Natural killer cell treated with Interleukin-12 subunit alpha and Interleukin-12 subunit beta and Interleukin-15 and Interleukin-18, amount 100 ng/mL, for 72 hours (primary cell): ENCODE measurements at places on chromosomes 11 and 22. TPM values are rescaled to one million over a fixed set of nuclear protein-coding genes. Genes with fewer than 3 reads are reported as not detected.

GRCh38 chr11:16946477-16947282 lies 67.5 kb downstream of the PLEKHA7 start:
- H3K27ac ChIP-seq, result no peak overlapping the region
- H3K4me1 ChIP-seq, result no peaks in the 10 kb centered on the region
- no peaks in the 10 kb centered on the region for H3K36me3 ChIP-seq
- DNase-seq, result no peak
- no peaks in the 10 kb centered on the region for H3K27me3 ChIP-seq

- peaks cover 9% of the 10 kb centered on the region for H3K4me1 ChIP-seq
- H3K27me3 ChIP-seq, result peaks cover 15% of the 10 kb centered on the region
- no peak overlapping the region for H3K4me3 ChIP-seq
Observed at GRCh38 chr11:75244052-75244814, 3.7 kb downstream of the TPBGL start.

The DDI1 gene
- total RNA-seq, result not detected

DNA sequence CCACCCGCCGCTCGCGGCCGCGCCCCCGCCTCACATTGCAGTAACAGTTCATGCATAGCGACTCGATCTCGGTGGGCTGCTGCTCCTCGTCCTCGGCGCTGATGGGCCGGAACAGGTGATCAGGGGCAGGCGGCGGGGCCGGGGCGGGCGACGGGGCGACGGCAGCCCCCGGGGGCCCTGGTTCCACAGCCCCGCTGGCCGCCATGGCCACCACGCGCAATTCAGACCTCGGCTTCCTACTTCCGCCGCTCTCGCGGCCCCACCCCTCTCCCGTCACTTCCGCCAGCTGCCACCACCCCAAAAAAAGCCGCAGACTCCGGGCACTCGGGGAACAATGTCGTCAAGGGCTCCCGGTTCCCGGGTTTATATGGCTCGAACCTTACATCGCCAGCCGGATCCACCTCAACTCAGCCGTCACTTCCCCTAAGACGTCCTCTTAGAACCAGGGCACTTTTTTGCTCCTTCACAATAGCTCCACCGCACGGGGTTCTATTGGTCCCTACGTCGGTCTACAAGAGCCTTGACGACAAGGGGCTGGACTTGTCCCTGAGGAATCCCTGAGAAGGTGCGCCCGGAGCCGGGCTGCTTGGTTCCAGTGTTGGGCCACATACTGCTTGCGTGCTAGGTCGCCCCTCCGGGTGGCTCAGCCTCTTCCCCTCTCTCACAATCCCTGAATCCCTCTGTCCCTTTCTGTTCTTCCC lies at the start of gene ZPR1:
Gene ZPR1 (minus strand): TSS at position 238 of the 701 bp plus-strand sequence. CDS start 33 bp downstream, at position 205.
- H3K27me3 ChIP-seq, result no peaks in the 10 kb centered on the region
- peak within 1 kb of the TSS; percentile 92 for H3K4me3 ChIP-seq
- peaks cover 39% of the 10 kb centered on the region for H3K36me3 ChIP-seq

DNA sequence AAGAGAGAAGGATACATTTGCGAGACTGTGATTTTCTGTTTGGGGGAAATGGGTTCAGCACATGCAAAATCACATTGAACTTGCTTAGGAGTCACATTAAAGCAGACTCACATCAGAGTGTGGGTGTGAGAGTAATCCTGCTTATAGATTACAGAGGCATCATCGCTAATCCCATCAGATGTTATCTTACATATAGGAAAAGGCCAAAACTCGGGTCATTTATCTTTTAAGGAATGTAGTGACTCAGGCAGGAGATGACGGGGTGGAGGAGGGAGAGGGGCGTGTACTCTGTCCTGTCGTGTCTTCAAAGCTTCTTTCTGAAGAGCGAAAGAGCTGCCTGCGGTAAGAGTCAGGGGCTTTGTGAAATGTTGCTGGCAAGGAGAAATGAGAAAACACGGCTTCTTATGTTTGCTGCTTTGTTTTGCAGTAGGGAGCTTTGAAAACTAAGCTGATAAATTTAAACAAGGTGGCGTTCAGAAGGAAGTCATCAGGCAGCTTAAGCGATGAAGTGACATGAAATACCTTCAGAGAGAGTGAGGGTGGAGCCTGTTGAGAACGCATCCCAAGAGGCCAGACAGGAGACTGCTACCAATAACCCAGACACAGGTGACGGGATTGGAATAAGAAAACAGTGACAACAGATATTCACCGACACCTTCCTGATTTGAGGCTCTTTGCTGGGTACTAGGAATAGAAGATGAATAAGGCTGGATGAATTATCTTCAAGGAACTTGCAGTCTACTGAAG lies 2.2 kb upstream of the C11orf16 start:
- no peaks in the 10 kb centered on the region for H3K36me3 ChIP-seq
- H3K4me3 ChIP-seq, result no peak overlapping the region
- no peaks in the 10 kb centered on the region for H3K27me3 ChIP-seq
- H3K27ac ChIP-seq, result no peak overlapping the region
- H3K4me1 ChIP-seq, result no peaks in the 10 kb centered on the region
